NCI-H146 (cell line): ENCODE measurements at places on chromosomes 1 and 21.

DNA sequence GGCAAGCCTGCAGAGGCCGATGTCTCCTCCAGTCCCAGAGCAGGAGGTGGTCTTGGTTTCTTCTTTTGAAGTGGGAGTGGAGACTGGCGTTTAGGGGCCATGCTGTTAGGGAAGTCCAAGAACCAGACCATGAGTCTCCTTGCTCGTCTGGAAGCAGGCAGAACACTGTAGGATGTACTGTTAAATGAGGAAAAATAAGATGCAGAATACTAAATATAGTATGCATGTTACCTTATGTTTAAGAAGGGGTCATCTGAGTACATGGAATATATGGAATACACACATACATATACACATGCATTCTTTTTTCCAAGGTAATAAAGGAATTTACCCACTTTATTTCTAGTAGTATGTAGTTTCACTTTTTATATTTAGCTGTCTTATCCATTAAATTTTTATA lies at the start of gene SETSIP:
Gene SETSIP (minus strand): TSS at position 101 of the 400 bp plus-strand sequence. CDS start 0 bp downstream, at position 101.
- DNase-seq, result no peak

GRCh38 chr1:23978805-23979204 lies 1.3 kb downstream of the SRSF10 start:
- no peak for DNase-seq

DNA sequence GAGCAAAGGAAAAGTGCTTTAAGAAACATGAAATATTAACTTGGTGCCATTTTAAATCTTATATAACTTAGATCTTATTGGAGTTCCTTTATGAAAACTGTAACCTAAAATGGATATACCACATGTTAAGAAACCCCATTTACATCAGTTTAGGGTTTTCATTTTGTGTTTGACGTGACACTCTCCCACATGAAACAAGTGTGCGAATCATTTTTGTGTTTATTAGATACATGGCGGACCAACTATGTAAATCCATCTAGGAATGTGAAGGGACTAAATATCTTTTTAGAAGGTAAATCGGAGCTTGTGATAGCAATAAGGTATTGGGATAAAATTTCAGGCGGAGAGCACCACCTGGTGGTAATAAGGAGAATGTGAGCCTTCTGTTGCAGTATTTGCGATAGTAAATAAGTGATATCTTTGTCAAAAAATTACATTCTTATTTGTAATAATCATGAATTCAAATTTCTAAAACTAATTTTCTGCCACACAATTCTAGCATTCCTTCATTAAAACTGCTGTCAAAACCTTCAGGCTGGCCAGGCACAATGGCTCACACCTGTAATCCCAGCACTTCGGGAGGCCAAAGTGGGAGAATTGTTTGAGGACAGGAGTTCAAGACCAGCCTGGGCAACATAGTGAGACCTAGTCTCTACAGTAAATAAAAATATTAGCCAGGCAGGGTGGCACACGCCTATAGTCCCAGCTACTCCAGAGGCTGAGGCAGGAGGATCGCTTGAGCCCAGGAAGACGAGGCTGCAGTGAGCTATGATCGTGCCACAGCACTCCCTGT lies 31.3 kb downstream of the SMAP2 start:
- DNase-seq, result peak; percentile 48

DNA sequence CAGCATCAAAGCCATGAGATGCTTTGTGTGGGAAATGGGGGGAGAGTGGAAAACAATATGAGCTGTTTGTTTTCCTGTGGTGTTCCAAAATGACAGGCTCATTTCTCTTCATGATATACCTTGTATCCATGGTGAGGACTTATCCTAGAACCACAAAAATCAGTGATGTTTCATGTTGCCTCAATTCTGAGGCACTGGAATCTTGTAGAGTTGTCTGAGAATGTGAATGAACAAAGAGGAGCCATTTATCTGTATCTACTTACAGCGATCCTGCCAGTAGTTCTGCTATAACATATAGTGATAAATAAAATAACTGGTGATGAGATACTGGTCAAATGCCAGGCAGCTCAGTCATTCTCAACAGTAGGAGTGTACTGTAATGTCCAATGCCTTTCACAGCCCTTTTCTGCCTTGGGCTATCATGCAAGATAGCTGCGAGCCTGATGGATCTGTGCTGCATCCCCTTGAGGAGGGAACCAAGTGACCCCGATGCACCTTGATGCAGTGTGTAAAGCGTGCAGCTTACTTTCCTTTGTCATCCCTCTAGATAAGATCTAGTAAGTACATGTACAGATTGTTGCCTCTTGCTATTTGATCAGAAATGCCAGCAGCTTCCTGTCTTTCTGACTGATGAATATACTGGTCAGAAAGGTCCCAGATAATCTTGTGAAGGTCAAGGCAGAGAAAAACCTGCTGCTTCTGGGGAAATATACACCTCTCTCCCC lies 52.8 kb downstream of the SLC44A3 start:
- no peak for DNase-seq

GRCh38 chr21:44083631-44084291 lies 23.4 kb upstream of the PWP2 start:
- no peak for DNase-seq

DNA sequence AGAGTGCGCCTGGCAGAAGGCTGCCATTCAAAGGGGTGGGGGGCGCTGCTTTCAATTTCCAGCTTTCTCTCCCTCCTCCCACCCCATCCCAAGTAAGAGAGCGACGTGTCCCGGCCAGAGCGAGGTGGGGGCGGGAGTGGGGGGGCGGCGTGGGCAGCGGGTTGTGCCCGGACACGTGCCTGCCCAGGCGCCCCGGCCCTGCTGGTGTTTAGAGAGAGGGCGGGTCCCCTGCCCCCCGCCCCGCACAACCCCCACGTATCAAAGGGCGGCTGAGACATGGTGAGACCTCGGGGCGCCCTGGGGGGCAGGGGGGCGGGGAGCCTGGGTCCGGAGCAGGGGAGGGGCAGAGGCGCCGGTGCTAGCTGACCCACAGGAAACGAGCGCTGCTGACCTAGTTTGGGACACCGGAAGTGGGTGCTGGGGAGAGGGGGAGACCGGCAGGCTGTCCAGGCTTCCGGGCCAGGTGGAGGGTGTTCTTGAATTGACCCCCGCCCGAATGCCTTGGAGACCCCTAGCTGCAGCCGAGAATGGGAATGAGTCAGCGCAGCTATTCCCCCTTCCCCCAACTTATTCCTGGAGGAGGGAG lies 1.3 kb downstream of the ZBTB7B start:
- DNase-seq, result peak; percentile 40

DNA sequence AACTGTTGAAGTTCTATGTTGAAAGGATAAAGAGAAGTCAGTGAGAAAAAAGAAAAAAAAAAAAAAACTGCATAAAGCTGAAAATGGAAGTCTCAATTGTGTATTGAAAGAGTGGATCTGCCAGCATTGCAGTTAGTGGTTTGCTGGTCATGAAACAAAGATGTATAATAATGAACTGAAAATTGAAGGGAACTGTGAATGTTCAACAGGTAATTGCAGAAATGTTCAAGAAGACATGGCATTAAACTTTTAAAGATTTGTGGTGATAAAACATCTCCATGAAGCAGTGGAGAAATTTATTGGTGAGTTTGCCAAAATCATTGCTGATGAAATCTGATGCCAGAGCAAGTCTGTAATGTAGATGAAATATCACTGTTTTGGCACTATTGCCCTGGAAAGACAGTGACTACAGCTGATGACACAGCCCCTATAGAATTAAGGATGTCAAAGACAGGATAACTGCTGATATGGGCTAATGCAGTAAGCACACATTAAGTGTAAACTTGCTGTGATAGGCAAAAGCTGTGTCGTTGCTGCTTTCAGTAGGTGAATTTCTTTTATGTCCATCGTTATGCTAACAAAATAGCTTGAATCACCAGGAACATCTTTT lies 71.0 kb downstream of the RD3 start:
- no peak for DNase-seq

- no peak for DNase-seq
Observed at GRCh38 chr1:65097076-65097475, 50.9 kb upstream of the AK4 start.

DNA sequence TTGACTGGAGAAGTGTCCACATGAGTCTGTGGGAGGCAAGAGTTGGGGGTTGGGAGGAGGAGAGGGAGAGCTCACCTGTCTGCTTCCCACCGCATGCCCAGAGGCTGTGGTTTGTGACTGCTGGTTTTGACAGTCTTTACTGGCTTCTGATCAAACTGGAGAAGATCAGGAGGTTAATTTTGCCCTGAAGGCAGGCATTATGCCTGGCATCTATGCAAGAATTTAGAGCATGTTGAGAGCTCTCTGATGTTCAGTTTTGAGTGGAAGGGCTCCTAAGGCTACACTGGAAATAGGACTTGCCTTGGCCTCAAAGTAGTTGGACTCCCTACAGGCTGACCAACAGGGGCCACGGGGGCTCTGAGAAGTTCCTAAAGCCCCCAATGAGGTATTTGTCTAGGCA lies 101.6 kb downstream of the TLR5 start:
- DNase-seq, result peak; percentile 9

- DNase-seq, result no peak
Observed at GRCh38 chr1:116886291-116886878, 23.3 kb upstream of the PTGFRN start.

- no peak for DNase-seq
Observed at GRCh38 chr21:44951186-44951915, 11.5 kb downstream of the SLX9 start.

DNA sequence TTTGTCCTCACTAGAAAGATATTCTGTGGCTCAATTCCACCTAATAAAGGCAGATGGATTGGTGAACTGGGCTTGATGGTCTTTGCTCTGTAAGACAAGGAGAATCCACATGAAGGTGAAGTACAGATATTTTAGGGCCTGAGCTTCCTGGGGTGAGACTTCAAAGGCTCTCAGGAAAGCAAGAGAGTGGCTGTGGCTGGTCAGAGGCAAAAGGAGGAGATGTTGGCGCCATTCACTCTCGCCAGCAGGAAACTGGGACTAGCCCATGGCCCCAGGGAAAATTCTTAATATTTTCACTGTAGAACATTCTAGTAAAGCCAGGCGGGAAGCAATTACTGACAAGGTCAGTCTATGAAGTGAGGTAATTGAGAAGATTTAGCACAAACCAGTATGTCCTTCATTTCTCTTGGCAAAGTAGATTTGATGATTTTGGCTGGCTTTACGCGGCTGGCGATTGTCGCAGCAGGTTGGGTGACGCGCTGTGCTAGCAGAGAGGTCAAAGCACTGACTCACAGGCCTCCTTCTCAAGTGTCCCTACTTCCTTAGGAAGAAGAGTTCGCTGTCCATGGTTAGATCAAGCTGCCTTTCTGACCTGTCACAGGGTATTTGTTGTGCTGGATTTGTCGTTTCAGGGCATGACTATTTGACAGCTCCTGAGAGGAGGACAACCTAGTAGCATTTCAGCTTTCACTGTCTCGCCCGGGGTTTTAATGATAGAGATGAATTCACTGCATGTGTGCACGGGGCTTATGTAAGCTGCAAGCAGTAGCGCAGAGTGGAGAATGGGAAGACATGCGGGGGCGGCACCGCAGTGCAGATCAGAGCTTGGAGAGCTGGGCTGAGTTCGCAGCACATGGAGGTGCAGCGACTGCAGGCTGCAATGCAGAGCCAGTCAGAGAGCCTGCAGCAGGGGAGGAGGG lies 32.7 kb downstream of the XCL1 start:
- no peak for DNase-seq

DNA sequence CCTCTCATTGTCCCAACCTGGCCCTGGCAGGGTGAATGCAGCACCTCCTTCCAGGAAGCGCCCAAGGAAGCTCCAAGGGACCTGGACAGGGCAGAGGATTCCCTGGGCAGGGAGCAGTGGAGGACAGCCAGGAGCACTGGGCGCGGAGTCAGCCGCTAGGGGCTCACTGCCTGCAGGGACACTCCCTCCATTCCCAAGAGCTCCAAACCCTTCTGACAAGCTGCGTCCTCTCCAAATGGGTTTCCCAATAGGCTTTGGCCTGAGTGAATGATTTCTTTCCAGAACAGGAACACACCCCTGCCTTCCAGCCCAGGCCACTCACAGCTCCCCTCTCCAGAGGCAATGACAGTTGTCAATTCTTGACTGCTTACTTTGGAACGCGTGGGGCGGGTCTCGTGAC lies 128.5 kb upstream of the EDN2 start:
- DNase-seq, result no peak

GRCh38 chr1:115977499-115978258 lies 1.4 kb downstream of the SLC22A15 start:
- no peak for DNase-seq

GRCh38 chr21:46650476-46651098 lies 15.1 kb downstream of the PRMT2 start:
- no peak for DNase-seq

DNA sequence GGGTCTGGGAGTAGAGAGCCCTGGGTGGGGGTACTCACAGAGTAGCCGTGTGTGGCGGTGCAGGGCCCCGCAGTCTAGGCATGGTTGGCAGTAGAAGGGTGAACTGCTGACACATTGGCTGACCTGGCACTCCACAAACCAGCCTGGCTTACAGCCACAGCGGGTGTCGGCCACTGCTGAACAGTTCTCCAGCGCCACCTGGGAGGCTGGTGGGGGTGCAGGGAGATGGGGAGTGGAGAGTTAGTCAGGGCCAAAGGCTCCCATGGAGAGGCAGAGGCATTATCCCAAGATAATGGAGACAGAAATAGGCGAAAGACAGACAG lies 1.5 kb downstream of the TNFRSF25 start:
- DNase-seq, result no peak

GRCh38 chr1:158102881-158103674 lies 77.6 kb upstream of the CD1D start:
- no peak for DNase-seq

- DNase-seq, result peak; percentile 59
Observed at GRCh38 chr1:29310616-29311180, 74.4 kb downstream of the PTPRU start.

DNA sequence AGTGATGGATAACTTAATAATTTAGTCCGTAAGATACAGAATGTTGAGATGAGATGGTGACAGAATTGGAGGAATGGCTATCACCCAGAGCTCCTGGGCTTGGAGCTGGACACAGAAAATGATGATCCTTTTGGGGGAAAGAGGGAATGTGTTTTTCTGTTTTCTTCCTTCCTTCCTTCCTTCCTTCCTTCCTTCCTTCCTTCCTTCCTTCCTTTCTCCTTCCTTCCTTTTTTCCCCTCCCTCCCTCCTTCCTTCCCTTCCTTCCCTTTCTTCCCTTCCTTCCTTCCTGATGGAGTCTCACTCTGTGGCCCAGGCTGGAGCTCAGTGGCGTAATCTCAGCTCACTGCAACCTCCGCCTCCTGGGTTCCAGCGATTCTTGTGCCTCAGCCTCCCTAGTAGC lies 2.8 kb upstream of the GPR137B start:
- no peak for DNase-seq

DNA sequence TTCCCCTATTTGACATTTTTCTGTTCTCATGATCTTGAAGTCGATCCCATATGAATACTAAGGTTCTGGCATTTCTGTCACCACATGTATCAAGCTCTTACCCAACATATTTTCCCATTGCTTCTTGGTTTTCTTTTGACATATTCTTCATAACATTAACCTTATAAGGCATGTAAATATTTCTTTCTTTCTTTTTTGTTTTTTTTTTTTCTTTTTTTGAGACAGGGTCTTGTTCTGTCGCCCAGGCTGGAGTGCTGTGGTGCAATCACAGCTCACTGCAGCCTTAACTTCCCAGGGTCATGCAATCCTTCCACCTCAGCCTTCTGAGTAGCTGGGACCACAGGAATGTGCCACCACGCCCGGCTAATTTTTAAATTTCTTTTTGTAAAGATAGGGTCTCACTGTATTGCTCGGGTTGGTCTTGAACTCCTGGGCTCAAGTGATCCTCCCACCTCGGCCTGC lies 33.1 kb upstream of the ERRFI1 start:
- DNase-seq, result no peak

GRCh38 chr1:35603468-35603867 lies 30.4 kb downstream of the TFAP2E start:
- DNase-seq, result no peak

GRCh38 chr1:105419030-105419429 lies 1637.4 kb upstream of the PRMT6 start:
- no peak for DNase-seq
